ENCODE measurements at places on chromosomes 4 and X. TPM values are rescaled to one million over a fixed set of nuclear protein-coding genes. Genes with fewer than 3 reads are reported as not detected.

Gene AR
- total RNA-seq: 18.2 TPM

Gene SAGE1
- not detected for total RNA-seq

Gene CNGA1
- 0.24 TPM for total RNA-seq

Gene AKAP14
- not detected for total RNA-seq

Gene TRIM60
- total RNA-seq: not detected

Gene CPZ
- not detected for total RNA-seq

Gene MAGEA1
- total RNA-seq: not detected

Gene PDLIM3
- 208 TPM for total RNA-seq

Gene SUPT20HL2
- total RNA-seq: not detected

Gene PRKG2
- 0.05 TPM for total RNA-seq

Gene PCYT1B
- total RNA-seq: not detected

Gene CFAP47
- total RNA-seq: not detected

Gene TLR10
- not detected for total RNA-seq

Gene F11
- total RNA-seq: 0.40 TPM

Gene TMEM31
- not detected for total RNA-seq

Gene MAGED4
- total RNA-seq: 0.35 TPM

Gene FREM3
- 0.19 TPM for total RNA-seq

Gene CFAP299
- not detected for total RNA-seq

Gene RRH
- not detected for total RNA-seq

Gene ASMT
- not detected for total RNA-seq

Gene GABRG1
- not detected for total RNA-seq

Gene CDX4
- not detected for total RNA-seq

Gene LIAS
- 31.4 TPM for total RNA-seq

Gene MAP3K15
- total RNA-seq: not detected

Gene ZNF732
- total RNA-seq: not detected

Gene MSANTD1
- 0.54 TPM for total RNA-seq

Gene MSX1
- total RNA-seq: 3.9 TPM

Gene PRDM5
- total RNA-seq: 8.0 TPM

Gene MAGEB4
- not detected for total RNA-seq

Gene CLIC2
- total RNA-seq: 10.7 TPM
